ENCODE measurements at places on chromosomes 7 and 10. TPM values are rescaled to one million over a fixed set of nuclear protein-coding genes. Genes with fewer than 3 reads are reported as not detected.

The LBX1 gene
- total RNA-seq = not detected

The RRP12 gene
- total RNA-seq = 8.5 TPM

The GNGT1 gene
- 0.37 TPM for total RNA-seq

The ASIC3 gene
- total RNA-seq = 0.14 TPM

The SEC23IP gene
- total RNA-seq = 42.5 TPM

The SLC26A5 gene
- not detected for total RNA-seq

The SDK1 gene
- total RNA-seq = 6.5 TPM

The SLC13A4 gene
- not detected for total RNA-seq

The SPDYE17 gene
- not detected for total RNA-seq

The HMX3 gene
- not detected for total RNA-seq

The NXPH1 gene
- not detected for total RNA-seq

The C10orf105 gene
- under 0.01 TPM for total RNA-seq

The LRRC61 gene
- 0.85 TPM for total RNA-seq

The JAZF1 gene
- 12.2 TPM for total RNA-seq

The EPHB4 gene
- total RNA-seq = 45.7 TPM

The PRLHR gene
- total RNA-seq = not detected

The ENKUR gene
- under 0.01 TPM for total RNA-seq

The MYO1G gene
- under 0.01 TPM for total RNA-seq

The ADAMTS14 gene
- total RNA-seq = 5.5 TPM

The CALML3 gene
- under 0.01 TPM for total RNA-seq

The AKR1C8 gene
- total RNA-seq = not detected

The LRMDA gene
- 1.1 TPM for total RNA-seq

The AKR1D1 gene
- not detected for total RNA-seq

The OPN1SW gene
- not detected for total RNA-seq

Measured in smooth muscle cell of bladder (primary cell).